ENCODE measurements at places on chromosomes 12 and 14.

- no peak for DNase-seq
Observed at GRCh38 chr12:58576081-58576480, 344.2 kb downstream of the LRIG3 start.

GRCh38 chr12:128803788-128804187 lies 20.0 kb downstream of the SLC15A4 start:
- no peak for DNase-seq

DNA sequence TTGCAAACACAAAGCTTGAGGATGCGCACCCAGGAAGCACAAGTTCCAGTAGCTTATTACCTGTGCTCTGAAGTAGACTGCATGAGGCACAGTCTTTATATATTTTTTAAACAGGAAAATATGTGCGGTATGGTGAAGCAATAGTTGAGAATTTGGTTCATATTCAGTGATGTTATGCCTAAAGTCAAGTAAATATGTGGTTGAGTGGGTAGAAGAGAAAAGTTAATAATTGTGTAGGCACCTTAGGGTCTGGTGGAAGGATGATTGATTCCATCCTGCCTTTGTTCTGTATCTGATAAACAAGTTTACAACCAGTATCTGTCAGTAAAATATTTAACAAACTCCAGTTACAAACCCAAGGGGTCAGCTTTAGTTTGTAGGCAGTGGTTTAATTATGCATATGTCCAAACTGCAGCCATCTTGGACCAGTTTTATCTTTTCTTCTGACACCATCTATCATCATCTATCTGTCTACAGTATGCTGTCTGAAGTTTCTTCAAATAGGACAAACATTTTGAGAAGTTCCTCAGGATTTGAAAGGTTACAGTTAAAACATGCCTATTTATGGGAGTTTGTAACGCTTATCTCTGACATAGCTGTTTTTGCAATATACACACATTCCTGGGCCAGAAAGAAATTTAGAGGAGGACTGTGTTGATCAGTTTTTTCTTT lies 10.8 kb downstream of the SINHCAF start:
- DNase-seq = no peak

DNA sequence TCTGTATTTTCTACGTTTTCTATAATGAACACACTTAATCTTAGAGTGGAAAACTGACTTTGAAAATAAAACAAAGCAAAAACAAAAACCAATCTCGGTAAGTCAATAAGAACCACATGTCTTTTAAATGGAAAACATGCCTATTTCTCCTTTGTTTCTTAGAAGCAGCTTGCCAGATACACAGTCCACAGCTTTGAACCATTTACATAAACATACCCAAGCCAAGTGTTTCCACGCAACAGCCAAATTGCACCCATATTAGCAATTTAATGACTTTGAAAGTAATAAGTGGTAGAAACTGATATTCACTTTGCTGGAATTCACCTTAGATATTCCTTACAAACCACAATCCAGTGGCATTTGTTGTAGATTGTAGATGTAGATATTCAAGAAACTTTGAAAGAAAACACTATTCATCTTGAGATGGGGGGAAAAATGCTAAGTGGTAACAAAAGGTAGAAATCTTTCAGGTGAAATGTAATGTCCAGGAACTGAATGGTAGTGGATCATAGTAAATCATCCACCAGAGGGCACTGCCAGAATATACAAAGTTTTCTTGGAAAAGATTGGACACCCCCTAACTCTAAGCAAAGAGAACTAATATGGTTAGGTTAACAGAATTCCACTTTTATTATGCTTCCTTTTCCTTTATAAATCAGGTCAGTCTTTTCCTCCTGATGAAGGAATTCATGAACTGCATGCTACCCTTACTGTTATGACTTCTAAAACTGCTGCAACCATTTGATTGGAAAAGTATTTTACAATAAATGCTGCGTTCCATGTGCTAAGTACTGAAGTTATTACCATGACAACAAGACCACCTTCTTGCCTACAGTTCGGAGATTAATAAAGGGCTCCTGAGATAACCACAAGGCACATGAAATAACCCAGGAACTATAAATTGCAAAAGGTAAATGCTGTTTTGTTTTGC lies 69.8 kb downstream of the RERG start:
- DNase-seq = no peak

DNA sequence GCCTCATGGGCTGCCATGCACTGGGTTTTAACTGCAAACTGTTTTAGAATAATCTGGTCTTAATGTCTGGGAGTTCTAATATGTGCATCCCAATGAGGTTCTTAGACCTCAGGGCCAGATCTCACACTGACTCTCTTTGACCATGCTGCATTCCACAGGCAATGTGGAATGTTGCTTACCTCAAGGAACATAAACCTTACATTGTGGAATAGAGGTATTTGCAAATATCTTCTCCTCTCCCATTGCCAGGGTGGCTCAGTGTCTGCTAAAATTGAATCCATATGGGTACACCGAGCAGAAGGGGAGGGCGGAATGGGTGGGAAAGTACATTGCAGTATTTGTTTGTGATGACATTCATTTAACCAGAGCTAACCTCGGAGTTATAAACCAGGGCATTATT lies 78.6 kb downstream of the CHST11 start:
- DNase-seq = no peak

DNA sequence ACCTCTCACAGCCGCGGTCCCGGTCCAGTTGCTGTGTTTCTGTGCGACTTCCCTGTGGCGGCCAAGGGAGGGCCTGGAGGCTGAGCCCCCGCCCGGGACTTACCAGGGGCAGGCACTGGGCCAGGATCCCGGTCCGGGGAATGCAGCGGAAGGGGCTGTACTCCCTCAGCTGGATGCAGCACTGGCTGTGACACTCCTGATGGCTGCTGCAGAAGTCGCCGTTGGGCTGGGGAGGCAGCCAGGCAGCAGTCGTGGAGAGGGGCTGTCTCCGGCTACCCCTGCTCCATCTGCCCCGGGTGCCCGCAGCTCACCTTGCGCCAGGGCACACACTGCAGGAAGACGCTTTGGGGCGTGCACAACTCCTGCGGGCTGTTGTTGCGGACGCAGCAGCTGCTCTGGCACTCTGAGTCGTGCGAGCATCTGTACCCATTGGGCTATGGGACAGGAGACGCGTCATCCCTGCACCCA lies 6.2 kb downstream of the LRCOL1 start:
- no peak for DNase-seq

GRCh38 chr12:93824514-93825500 lies 147.6 kb downstream of the CRADD start:
- no peak for DNase-seq

DNA sequence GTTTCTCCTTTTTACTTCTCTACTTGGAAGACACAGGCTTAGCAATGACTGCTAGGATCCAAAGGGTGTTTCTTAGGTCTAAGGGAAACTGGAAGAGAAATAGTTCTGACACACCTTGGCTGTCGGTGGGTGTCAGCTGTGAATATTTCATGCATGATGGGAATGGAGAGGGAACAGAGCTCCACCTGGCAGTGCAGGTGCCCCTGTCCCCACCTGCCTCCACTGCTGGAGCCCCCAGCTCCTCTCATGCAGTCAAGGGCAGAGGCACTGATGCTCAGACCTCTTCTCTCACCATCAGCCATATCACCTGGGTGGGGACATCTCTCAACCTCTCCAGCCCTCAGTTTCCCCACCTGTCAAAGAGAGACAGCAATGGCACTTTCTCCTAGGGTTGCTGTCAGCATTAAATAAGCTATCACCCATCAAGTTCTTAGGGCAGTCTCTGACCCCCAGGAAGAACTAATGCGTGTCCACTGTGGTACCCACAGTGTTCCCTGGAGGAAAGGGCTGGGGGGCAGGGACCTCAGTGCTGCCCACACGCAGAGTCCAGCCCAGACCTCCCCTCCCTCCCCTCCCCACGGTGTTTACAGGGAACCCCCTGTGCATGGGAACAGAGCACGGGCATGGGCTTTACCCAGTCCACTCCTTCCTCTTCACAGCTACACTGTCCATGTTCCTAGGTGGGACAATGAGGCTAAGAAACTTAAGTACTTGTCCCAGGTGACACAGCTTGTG lies 69.1 kb downstream of the C14orf132 start:
- no peak for DNase-seq

- DNase-seq = no peak
Observed at GRCh38 chr12:39777465-39777864, 157.9 kb upstream of the ABCD2 start.

DNA sequence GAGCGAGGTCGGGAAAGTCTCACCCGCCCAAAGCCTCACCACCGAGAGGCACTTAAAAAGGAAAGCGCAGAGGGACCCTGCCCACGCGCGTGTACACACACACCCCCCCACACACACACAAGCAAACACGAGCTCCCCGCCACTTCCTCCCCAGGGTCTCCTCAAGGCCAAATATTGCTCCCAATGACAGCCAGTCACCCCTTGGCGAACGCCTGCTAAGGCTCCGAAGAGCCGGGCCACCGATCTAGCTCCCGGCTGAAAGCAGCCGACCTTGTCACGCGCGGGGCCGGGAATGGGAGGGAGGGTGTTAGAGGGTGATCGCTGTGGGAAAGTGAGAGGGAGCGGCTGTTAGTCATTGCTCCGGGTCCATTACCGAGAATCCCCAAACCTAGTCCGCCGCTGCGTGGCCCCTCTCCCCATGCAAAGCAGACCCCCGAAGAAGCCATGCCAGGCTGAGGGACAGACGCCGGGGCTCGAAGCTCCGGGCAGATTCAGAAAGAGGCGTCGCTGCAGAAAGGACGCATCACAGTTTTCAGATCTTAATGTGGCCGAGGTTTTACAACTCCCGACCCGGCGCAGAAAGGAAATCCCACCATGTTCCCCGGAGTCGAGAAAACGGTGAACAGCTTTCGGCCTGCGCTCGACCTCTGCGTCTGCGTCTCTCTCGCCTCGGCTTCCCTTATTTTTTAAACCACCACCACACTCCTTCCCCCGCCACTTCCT lies 2.6 kb downstream of the BMP4 start:
- DNase-seq = no peak

- peak; percentile 40 for DNase-seq
Observed at GRCh38 chr12:39441963-39442830, 723 bp downstream of the KIF21A start.

DNA sequence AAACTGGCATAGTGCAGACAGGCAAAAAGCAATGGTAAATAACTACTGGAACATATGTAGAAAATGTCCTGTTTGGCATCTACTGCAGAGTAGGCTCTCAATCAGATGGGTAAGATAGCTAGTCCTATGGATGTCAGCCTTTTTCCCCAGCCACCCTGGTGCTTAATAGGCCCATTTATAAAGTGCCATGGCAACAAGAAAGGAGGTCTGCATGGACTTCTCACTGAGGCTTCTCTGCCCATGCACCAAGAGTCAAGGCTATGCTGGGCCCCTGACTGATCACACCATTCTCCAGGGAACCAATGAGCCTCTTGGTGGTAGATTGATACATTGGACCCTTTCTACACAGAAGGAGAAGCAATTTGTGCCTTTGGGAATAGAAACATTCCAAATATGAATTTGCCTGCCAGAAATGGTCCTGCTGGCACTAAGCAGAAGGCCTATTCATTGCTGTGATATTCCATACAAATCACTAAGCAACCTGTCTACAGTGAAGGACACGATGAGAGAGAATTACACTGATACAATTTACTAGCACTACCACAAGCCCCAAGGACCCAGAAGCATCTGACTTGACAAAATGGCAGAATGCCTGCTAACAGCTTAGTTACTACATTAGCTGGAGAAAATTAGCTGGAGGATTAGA lies 43.8 kb downstream of the RESF1 start:
- no peak for DNase-seq

GRCh38 chr14:67167420-67168109 lies 21.7 kb upstream of the GARIN2 start:
- no peak for DNase-seq

DNA sequence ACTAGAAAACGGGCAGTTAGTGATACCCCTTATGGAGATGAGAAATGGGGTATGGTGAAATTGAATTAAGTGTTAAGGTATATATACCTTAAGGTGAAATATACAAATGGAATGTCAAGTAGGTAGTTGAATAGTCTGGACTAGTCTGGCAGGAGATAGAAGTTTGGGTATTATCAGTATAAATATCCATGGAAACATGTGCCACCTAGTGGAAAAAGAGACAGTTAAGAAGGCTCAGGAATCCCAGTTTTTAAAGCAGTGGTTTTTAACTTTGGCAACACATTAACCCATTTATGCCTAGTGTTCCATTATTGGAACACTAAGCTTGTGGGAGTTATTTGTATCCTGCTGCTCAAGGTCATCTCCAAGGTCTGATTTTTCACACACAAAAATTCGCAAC lies 38.6 kb upstream of the TPH2 start:
- DNase-seq = no peak

GRCh38 chr12:11482955-11483354 lies 87.6 kb upstream of the PRB2 start:
- DNase-seq = no peak

DNA sequence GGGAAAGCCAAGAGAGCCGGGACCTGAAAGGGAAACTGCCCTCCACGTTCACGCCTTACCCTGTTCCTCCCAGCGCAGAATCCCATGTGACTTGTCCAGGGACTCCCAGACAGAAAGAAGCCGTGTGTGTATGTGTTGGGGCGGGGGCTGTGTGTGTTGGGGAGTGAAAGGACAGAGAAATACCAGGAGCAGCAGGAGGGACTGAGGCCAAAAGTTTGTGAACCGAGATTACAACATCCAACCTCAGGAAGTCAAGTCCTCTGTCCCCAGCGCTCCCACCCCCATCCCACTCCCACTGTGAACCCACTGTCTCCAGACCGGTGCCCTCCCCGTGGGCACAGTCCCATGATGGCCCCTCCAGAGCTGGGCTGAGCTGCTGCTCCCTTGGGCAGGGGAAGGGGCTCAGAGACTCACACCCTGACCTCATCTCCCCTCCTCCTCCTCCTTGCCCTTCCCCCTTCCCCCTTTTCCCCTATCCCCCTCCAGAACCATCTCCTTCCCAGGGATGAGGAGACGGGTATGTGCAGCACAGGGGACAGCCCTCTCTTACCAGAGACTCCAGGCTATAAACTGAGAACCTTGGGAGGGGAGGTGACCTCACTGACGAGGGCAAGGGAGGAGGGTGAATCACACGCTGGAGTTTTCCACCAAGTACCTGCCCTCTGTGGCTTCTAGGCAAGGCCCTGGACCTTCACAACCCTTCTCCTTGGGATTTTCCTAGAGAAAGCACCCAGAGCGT lies at the start of gene SLC6A12:
TSS of gene SLC6A12 (minus strand) at position 155 of the 739 bp plus-strand sequence. CDS start 4,171 bp downstream, outside the sequence.
- DNase-seq = no peak

All from stimulated activated CD4-positive, alpha-beta T cell treated with anti-CD3 and anti-CD28 coated beads, Interleukin-12 subunit alpha, Interleukin-12 subunit beta, amount 100 ng/mL, for 48 hours (primary cell).